ENCODE measurements at places on chromosomes 5 and 9.

DNA sequence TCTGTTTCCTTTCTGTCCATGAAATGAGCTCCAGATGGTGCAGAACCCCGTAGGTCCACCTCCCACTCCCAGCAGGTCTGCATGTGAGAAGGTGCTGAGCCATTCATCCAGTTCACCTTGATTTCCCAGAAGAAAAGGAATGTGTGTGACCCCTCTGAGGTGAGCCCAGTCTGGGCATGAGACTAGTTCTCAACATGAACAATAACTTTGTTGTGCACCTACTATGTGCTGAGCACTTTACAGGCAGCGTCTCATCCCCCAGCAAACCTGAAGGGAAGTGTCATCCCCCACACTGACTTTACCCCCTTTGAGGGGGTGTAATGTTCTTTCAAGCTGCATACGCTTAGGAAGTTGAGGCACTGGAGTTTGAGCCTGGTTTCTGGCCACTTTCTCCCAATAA is 61.4 kb downstream of the SMIM23 start:
- DNase-seq, result no peak

GRCh38 chr9:135455401-135456030 is 24.1 kb upstream of the PPP1R26 start:
- no peak for DNase-seq

- DNase-seq, result no peak
These were observed 402.5 kb downstream of the EFNA5 start for GRCh38 chr5:107268241-107268640.

DNA sequence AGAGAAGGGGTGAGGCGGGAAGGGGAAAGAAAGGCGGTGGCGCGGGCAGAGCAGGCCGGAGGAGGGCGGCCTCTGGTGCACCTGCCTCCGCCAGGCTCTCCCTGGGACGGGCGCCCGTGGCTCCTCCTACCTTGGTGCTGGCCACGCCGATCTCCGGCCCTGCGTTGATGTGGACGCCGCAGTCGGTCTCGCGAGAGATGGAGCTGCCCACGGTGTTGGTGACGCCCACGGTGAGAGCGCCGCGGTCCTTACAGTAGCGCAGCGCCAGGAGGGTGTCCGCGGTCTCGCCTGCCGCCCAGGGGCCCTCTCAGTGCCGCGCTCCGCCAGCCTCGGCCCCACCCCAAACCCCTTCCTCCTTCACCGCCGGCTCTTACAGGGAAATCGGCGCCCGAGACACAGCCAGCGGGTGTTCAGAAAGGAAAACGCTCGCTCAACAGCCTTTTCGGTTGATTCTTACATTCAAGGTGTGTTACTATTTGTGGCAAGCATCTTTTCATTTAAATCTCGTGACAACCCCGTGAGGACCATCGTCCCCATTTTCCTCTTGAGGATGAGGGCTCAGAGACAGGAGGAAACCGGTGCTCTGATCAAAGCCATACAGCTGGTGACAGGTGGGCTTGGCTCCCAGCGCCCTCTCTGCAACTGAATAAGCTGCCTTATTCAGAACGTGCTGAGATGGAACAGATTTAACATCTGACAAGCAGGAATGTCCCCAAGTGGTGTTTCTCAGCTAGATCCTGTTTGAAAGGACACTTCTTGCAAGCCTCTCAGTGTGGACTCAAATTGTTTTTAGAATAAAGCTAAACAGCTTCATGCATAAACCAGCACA is 22.0 kb upstream of the MAPK9 start:
- DNase-seq, result peak; percentile 55

DNA sequence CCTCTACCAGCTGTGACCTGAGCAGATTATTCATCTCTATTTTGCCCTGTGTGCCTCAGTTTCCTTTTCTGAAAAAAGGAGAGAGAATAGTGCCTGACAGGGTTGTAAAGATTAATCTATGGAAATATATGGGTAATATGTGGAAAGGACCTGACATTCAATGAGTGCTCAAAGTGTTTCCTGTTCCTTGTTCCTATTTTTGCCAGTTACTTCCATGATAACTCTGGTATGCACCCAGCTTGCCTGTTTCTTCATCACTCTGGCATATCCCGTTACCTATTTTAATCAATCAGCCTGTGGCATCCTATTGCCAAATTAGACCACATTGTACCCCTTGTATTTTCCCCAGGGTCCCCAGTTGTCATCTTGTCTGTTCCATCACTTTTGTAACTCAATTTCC is 3.6 kb upstream of the ARAP3 start:
- DNase-seq, result no peak

- peak; percentile 39 for DNase-seq
These were observed 1.2 kb upstream of the PCSK1 start for GRCh38 chr5:96434201-96434645.

DNA sequence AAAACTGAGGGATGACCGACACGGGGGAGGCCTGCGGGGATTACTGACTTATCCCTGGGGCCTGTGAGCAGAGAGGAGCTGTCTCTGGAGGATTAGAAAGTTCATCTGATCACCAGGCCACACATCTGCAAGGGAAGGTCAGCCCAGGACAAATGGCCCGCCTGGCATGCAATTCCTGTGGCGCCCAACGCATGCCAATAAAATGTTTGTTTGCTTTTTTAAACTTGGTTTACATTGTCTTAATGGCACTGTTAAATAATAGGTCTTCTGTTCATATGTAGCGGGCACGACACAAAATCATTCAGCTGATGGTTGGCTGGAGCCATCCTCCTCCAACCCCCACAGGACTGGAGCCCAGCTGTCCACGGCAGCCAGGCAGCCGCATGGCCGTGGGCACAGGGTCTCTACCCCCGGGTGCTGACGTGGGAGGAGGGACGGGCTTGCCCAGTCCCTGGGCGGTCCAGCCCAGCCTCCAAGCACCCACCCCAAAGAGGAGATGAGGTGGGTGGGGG is 41.0 kb upstream of the SLC12A7 start:
- DNase-seq, result no peak

- DNase-seq, result no peak
These were observed 29.2 kb downstream of the PROP1 start for GRCh38 chr5:177966839-177967166.

- no peak for DNase-seq
These were observed 155.4 kb downstream of the AOPEP start for GRCh38 chr9:94881940-94882339.
